ENCODE measurements at places on chromosomes 11 and 22.

- no peak for DNase-seq
Observed at GRCh38 chr11:58830673-58831301, 13.7 kb downstream of the GLYATL2 start.

DNA sequence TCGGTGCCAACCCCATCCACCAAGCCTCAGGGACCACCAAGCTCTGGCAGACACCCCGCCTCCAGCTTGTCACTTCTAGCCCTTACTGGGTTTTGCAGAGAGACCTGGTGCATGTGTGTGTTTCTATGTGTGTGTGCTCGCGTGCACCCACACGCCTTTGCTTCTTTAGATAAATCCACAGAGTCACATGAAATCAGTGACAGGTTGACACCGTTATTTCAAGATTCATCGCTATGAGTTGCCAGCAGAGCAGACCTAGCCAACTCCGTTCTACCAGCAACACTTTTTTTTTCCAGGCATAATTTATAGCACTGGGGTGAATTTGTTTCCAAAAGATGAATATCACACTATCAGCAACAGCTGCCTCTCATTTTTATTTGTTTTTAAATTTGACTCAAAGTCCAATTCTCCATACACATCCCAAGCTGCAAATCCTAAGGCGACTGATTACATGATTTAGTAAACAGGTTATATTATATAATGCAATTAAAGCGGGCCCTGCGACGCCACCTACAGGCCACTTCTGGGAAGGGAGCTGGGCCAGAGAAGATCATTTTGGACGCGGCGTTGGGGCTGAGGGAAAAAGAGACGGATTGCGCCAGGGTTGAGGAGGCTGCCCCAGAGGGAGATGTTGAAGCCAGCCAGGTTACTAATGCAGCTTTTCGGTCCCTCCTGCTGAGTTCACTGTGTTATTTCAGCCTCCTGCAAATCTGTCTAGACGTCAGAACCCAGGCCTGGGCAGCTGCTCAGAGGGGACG lies 150.5 kb downstream of the FEZ1 start:
- peak; percentile 51 for DNase-seq

GRCh38 chr22:29380032-29380781 lies 8.2 kb downstream of the AP1B1 start:
- DNase-seq: no peak

DNA sequence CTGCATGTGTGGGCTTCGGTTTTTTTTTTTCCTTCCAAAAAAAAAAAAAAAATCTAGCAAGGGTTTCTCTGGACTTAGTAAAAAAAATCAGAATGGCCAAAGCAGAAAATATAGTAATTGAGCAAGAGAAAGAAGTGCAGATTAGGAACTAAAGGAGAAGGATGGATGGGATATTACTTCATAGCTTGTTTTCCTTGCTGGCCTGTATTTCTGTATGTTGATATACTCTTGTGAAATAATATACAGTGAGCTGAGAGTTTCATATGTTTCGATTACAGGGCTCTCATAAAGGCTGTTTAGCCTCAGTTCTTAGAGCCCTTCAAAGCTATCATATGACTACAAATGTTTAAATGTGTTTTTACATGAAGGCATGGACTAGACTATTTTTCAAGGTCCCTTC lies 34.3 kb upstream of the NFRKB start:
- no peak for DNase-seq

DNA sequence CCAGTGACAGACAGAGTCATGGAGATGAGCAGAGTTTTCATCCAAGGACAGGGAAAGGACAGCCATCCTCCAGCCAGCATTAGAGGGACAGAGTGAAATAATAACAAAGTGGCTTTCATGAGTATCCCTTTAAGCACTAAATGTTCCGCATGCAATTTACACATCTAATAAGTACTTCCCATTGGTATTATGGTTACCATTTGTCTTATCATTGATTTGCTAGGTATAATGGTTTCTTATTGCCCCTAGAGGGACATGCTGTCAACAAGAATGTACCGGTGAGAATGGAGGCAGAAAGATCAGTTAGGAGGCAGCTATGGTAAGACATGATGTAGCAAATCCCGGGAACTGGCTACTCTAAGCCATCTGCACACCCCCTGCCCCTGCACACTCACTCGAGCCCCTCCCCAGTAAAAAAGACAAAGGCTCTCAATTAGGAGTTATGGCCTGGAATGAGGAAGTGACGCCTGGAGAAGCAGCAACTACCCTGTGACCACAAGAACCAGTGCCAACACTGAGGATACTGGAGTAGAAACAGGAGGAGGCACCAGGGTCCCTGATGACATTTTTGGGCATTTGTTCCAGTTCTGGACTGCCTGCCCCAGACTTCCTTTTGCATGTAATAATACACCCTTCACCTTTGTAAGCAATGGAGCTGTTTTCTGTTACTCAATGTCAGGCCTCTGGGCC lies 30.2 kb upstream of the HMGXB4 start:
- DNase-seq: no peak

- no peak for DNase-seq
Observed at GRCh38 chr11:55172734-55173415, 89.1 kb upstream of the TRIM48 start.

GRCh38 chr11:1546077-1546535 lies 26.0 kb downstream of the DUSP8 start:
- DNase-seq: no peak

DNA sequence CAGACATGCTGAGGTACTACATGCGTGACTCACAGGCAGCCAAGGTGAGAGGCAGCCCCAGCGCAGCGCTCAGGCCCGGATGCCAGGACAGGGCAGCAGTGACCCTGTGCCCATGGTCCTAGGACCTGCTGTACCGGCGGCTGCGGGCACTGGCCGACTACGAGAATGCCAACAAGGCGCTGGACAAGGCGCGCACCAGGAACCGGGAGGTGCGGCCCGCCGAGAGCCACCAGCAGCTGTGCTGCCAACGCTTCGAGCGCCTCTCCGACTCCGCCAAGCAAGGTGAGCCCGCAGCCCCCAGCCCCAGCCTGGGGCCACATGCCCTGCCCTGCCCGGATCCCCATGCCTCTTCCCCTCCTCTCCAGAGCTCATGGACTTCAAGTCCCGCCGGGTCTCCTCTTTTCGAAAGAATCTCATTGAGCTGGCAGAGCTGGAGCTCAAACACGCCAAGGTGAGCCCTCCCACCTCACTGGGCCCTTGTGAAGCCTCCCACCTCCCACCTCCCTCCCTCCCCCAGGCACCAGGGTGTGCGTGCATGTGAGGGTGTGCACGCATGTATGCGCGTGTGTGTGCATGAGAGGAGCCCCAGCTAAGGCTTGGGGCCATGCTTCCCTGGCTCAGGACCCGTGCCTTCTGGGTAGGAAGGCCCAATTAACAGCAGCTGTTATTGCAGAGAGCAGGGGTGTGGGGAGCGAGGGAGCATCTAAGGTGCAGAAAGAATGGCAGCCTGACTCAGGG lies 5.3 kb downstream of the CFL1 start:
- DNase-seq: no peak

DNA sequence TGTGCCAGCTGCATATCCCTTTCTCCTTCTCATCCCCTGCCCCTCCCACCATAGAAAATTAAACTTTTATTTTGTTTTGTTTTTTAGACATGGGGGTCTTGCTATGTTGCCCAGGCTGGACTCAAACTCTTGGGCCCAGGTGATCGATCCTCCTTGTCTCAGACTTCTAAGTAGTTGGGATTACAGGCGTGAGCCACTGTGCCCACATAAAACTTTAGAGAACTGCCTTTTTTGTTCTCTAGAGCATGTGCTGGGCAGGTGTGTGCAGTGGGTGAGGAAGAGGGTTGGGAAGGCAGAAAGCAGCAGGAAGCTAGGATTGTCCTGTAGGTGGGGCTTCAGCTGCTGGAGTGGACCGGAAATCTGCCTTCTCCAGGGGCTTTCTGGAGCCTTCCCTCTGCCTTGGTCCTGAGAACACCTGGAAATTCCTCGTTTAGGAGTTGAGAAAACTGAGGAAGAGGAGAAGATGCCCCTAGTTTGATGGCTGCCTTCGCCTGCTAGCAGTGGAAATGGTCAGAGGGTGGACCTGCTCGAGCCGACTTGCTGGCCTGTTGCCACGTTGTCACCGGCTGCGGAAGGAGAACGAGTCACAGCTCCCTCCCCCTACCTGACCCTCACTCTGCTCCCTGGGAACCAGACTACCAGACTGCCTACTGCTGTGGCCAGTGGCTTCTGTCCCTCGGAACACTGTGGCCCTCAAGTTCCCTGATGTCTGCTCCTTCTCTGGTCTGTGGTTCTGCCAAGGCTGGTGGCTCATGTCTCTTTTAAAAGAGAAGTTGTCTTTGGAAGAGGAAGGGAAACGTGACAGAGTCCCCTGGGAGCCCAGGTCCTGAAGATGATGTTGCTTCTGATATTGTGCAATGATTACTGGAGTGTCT lies 4.0 kb downstream of the ST14 start:
- no peak for DNase-seq

GRCh38 chr11:37124384-37124783 lies 526.3 kb upstream of the RAG2 start:
- no peak for DNase-seq

GRCh38 chr22:27983361-27983791 lies 64.3 kb upstream of the PITPNB start:
- no peak for DNase-seq

DNA sequence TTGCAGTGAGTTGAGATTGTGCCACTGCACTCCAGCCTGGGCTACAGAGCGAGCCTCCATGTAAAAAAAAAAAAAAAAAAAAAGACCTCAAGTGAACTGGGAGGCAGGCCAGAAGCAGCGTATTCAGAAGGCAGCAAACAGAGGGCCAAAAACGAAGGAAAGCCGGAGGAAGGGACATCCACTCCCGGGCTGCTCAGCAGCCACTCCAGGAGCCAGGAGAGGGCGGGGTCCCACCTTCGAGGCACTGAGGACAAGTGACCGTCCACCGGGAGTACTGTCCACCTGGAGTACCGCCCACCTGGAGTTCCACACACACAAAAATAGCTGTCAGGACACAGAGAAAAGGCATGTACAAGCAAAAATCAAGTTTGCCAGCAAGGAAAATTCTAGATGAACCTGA lies 5.5 kb downstream of the TOLLIP start:
- DNase-seq: no peak

GRCh38 chr11:68354148-68354872 lies 41.9 kb downstream of the LRP5 start:
- DNase-seq: no peak

- DNase-seq: no peak
Observed at GRCh38 chr22:16594026-16594425, 1.4 kb upstream of the CCT8L2 start.

DNA sequence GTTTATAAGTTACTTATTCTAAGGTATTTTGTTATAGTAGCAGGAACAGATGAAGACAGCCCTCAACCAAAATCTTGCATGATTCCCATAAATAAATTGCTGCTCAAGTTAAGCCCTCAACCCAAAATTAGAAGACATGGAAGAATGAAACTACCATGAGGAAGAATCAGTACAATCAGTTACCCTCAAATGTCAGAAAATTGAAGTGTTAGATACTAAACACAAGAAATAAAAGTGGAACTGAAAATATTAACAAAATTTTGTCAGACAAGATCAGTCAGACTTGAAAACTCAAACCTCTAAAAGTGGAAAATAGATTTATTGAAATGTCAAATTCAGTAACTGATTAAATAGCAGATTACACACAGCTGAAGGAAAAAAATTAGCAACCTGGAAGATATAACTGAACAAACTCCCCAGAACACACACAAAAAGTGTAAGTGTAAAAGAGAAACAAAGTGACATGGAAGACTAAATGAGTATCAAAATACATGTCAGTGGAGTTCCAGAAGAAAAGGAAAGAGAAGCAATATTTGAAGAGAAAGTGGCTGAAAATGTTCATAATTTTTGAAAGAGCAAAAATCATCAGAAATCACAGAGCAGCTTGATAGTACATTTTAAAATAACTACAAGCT lies 49.5 kb upstream of the GNAZ start:
- no peak for DNase-seq

- DNase-seq: peak; percentile 90
Observed at GRCh38 chr11:44065161-44065661, 859 bp upstream of the ACCS start.

GRCh38 chr22:26360169-26360885 lies 68.7 kb upstream of the ASPHD2 start:
- peak; percentile 65 for DNase-seq

GRCh38 chr11:128666397-128666796 lies 27.5 kb upstream of the FLI1 start:
- DNase-seq: no peak

- DNase-seq: no peak
Observed at GRCh38 chr22:46813816-46814597, 51.6 kb downstream of the TBC1D22A start.

- peak; percentile 67 for DNase-seq
Observed at GRCh38 chr11:94734563-94735275, 33.4 kb upstream of the AMOTL1 start.

DNA sequence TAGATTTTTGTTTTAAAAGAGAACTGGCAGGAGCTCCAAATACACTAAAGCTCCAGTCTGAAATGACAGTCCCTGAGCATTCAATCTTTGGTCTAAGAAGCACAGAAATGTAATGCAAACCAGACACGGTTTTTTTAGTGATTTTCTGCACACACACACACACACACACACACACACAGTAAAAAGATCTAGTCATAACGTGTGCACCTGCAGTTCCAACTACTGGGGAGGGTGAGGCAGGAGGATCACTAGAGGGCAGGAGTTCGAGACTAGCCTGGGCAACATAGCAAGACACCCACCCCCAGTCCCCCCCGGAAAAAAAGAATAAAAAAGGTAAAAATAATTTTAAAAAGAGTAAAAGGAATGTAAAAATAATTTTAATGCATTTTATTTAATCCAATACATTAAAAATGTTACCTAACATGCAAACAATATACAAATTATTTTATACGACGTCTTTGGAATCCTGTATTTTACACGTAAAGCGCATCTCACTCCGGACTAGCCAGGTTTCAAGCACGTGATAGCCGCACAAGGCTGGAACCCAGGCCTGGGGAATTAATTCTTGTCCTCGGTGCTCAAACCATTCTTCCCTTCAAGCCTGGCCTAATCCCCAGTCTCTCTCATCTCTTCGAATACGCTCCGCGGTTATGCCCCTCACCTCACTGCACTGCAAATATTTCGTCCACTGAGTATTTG lies 762 bp upstream of the TBC1D22A start:
- no peak for DNase-seq
